ENCODE measurements at places on chromosomes 16 and 17. TPM values are rescaled to one million over a fixed set of nuclear protein-coding genes. Genes with fewer than 3 reads are reported as not detected.

KRTAP4-1 gene
- total RNA-seq, result not detected

SPECC1 gene
- 9.9 TPM for total RNA-seq

OSGIN1 gene
- 0.67 TPM for total RNA-seq

RCVRN gene
- total RNA-seq, result not detected

SNX11 gene
- total RNA-seq, result 29.5 TPM

MYH2 gene
- total RNA-seq, result not detected

LRRC75A gene
- total RNA-seq, result 2.3 TPM

ACD gene
- total RNA-seq, result 53.7 TPM

SALL1 gene
- total RNA-seq, result not detected

KCNJ12 gene
- total RNA-seq, result not detected

OR4D1 gene
- total RNA-seq, result 0.25 TPM

CFAP119 gene
- 3.8 TPM for total RNA-seq

LRRC36 gene
- total RNA-seq, result 0.81 TPM

KDM6B gene
- total RNA-seq, result 49.2 TPM

MMP25 gene
- total RNA-seq, result 1.5 TPM

TSPAN10 gene
- total RNA-seq, result 0.18 TPM

CCL3 gene
- total RNA-seq, result 230 TPM

HOXB6 gene
- not detected for total RNA-seq

ITGB4 gene
- 0.69 TPM for total RNA-seq

TBC1D3G gene
- total RNA-seq, result not detected

KRT39 gene
- not detected for total RNA-seq

DHRS7C gene
- total RNA-seq, result not detected

SLC13A2 gene
- total RNA-seq, result not detected

Measured in activated CD8-positive, alpha-beta T cell treated with anti-CD3 and anti-CD28 coated beads for 36 hours (primary cell).